Thyroid gland (tissue), 4 donors: ENCODE measurements at places on chromosomes 11 and 22. TPM values are rescaled to one million over a fixed set of nuclear protein-coding genes. Genes with fewer than 3 reads are reported as not detected.

Gene MS4A4E
- total RNA-seq = 0.73 TPM

GRCh38 chr11:106128740-106129139 lies 51.3 kb downstream of the AASDHPPT start:
- H3K36me3 ChIP-seq = no peaks in the 10 kb centered on the region
- no peak for DNase-seq
- H3K4me3 ChIP-seq = no peak overlapping the region
- H3K27ac ChIP-seq = no peak overlapping the region
- no peaks in the 10 kb centered on the region for H3K4me1 ChIP-seq

DNA sequence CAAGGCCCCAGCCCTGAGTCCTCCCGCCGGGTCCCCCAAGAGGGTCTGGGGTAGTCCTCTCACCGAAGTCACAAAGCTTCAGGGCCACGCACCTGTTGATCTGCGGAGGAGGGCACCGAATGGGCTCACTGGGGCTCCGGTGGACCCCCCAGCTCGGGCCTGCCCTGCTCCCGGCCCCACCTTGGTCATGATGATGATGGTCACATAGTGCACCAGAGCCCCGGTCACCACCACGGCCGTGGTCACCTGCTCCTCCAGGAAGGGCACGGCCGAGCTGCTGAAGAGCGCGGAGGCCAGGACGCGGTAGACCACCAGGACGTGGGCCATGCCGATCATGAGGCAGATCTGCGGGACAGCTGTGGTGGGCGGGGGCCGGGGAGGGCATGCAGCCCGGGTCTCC lies 13.5 kb upstream of the SIGIRR start:
- H3K4me1 ChIP-seq = no peaks in the 10 kb centered on the region
- DNase-seq = no peak
- H3K4me3 ChIP-seq = no peak overlapping the region
- no peak overlapping the region for H3K27ac ChIP-seq

Gene FJX1
- 5.9 TPM for total RNA-seq

Gene RIMBP3C
- total RNA-seq = 0.45 TPM

- peaks cover 10% of the 10 kb centered on the region for H3K4me1 ChIP-seq
- H3K36me3 ChIP-seq = no peaks in the 10 kb centered on the region
- no peak overlapping the region for H3K27ac ChIP-seq
- no peak overlapping the region for H3K4me3 ChIP-seq
- no peak for DNase-seq
Measured at GRCh38 chr22:47177334-47177815, 414.9 kb downstream of the TBC1D22A start.

Gene TRIM34
- total RNA-seq = 7.0 TPM

Gene LRRC56
- total RNA-seq = 2.2 TPM
